ENCODE measurements at places on chromosomes 16 and 17. TPM values are rescaled to one million over a fixed set of nuclear protein-coding genes. Genes with fewer than 3 reads are reported as not detected.

The HASPIN gene
- total RNA-seq: 0.36 TPM

The CD300LG gene
- total RNA-seq: 22.8 TPM

The ZNF75A gene
- total RNA-seq: 33.8 TPM

The HSPB9 gene
- total RNA-seq: not detected

The MYL11 gene
- total RNA-seq: not detected

The LHX1 gene
- not detected for total RNA-seq

The DHRS7C gene
- not detected for total RNA-seq

The TMC8 gene
- total RNA-seq: 12.5 TPM

The CACNG5 gene
- not detected for total RNA-seq

Data from sciatic nerve (tissue), 2 donors.